Prostate gland (tissue), 2 donors: ENCODE measurements at places on chromosomes 3 and 15.

DNA sequence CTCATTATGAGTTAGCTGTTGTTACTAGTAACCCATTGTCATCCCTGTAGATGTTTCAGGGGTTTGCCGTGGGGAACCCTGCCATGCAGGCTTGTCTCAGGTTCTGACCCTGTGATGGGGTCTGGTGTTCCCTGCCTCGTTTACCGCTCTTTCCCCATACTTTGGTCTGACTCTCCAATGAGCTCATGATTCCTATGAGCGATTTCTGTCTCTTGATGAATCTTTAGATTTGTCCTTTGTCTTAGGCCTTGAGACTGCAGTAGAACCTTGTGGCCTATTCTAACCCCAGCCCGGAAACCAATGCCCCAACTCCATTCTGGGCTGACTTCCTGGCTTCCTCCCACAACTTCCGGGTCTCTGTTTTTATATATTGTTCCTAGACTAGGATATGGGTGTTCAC, 11.3 kb upstream of the IQGAP1 start:
- DNase-seq = no peak

DNA sequence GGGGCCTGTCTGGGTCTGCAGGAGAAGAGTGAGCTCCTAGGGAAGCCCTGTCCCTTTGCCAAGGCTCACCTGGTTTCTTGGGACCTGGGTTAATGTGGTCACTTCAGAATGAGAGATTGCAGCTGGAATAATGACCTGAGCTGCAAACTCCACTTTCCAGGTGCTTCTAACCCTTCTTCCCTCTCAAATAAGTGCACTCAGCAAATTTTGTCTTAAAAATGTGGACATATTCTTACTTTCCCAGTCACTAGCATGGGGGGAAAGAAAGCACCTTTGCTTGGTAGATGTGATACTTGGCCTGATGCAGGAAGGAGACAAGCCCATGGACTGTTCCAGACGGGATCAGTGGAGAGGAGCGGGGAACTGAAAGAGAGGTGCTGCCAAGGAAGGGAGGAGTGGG, 38.9 kb upstream of the CDCP1 start:
- DNase-seq = no peak

- no peak for DNase-seq
Observed at GRCh38 chr3:173529062-173529711, 131.6 kb downstream of the NLGN1 start.

GRCh38 chr15:98226578-98226977, 266.1 kb downstream of the ARRDC4 start:
- DNase-seq = no peak

DNA sequence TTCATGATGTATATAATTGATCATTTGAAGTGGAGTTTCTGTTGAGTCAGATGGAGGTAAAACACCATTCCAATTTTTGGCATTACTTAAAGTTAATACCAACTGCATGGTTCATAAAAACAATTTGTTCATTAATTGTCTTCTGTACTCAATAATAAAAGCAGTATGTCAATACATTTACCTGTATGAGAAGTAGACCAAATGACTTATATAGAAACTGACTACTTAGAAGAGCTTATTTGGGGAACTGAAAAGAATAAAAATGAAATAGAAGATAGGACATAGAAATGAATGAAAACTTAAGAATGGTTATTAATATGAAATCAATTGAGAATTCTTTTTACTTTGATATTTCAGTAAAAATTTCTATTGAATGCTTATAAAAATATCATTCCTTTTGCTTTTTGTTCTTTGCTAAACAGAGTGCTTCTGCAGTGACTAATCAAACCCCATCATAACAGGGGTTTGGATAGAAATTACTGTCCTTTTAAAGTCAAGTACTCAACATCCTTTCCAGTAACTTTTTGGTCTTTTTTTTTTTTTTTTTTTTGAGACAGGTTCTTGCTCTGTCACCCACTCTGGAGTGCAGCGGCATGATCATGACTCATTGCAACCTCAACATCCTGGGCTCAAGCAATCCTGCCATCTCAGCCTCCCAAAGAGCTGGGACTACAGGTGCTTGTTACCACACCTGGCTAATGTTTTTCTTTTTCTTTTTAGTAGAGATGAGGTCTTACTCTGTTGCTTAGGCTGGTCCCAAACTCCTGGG, 6.5 kb upstream of the CRYBG3 start:
- DNase-seq = no peak
